ENCODE measurements at places on chromosomes 3 and 15.

GRCh38 chr3:58555203-58555602 lies 18.2 kb upstream of the ACOX2 start:
- no peak for DNase-seq

DNA sequence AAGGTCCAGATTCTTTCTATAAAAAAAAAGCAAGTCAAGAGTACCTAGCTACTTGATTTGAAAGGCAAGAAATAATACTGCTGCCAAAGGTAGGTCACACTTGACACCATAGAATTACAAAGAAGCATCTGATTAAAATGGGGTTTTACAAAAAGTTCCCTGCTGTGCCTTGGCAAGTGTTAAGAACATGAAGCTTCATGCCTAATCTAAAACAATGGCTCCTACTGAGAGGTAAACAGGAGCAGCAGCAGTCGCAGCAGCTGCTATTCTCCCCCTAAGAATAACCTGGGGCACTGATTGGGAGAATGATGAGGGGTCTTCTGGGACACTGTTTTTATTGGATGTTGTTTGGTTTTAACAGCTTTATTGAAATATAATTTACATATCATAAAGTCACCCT lies 14.1 kb downstream of the UBP1 start:
- peak; percentile 30 for DNase-seq

GRCh38 chr3:45417930-45418847 lies 29.8 kb downstream of the LARS2 start:
- DNase-seq = no peak

- DNase-seq = no peak
Measured at GRCh38 chr3:29026286-29026685, 254.6 kb upstream of the RBMS3 start.

- no peak for DNase-seq
Measured at GRCh38 chr3:110577854-110578253, 493.8 kb upstream of the NECTIN3 start.

DNA sequence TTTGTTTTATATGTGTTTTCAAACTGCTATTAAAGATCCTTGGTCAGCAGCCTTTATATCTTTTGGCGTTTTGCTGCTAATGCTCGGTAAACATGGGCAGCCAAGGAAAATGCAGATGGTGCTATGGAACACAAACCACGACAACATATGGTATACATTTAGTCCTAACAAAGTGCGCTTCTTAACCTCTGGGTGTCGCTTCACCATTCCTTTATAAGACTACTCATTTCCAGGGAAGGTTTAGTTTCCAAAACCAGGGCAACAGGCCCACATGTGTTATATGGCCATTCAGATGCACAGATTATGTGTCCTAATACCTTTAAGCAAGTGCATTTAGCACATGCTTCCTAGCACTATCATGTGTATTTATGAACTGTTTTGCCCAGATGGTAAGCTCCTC lies 14.7 kb downstream of the SHOX2 start:
- peak; percentile 63 for DNase-seq

- no peak for DNase-seq
Measured at GRCh38 chr3:20128358-20128757, 57.6 kb downstream of the SGO1 start.

DNA sequence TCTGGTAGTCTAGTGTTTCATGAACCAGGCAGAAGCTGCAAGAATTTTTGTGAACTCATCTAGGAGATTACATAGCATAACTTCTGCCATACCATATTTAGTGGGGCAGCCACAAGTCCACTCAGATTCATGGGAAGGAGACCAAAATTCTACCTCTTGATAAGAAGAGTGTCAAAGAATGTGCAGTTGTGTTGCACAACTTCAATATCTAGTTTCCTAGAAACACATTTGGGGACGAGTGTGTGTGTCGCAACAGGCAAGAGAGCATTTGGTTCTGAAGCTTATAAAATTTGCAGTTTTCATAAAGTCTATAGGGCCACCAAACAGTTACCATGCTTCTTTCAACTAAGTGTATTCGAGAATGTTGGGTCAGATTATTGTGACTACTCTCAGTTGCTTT lies 115.3 kb downstream of the KCNH8 start:
- DNase-seq = no peak

- no peak for DNase-seq
Measured at GRCh38 chr3:54957711-54958110, 29.9 kb upstream of the LRTM1 start.

DNA sequence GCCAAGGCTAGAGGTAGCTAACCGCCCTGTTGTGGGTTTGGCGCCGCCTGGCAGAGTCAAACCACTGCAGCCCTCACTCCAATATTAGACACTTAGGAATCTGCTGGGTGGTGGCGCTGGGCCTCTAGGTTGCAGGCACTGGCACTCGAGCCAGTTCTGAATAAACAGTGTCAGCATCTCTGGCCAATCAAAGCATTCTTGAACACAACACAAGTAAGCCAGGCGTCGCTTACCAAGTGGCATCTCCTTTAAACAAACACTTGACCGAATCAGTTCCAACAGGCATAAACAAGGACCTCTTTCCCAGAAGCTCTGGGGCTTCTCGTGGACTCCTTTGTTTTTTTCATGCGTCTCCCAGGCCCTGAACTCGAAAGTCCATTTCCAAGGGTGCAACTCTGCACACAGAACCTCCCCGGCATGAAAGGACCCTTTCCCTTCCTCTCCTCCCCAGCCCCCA lies 82.3 kb downstream of the LRIG1 start:
- no peak for DNase-seq

- no peak for DNase-seq
Measured at GRCh38 chr15:31230630-31231485, 95.8 kb upstream of the KLF13 start.

DNA sequence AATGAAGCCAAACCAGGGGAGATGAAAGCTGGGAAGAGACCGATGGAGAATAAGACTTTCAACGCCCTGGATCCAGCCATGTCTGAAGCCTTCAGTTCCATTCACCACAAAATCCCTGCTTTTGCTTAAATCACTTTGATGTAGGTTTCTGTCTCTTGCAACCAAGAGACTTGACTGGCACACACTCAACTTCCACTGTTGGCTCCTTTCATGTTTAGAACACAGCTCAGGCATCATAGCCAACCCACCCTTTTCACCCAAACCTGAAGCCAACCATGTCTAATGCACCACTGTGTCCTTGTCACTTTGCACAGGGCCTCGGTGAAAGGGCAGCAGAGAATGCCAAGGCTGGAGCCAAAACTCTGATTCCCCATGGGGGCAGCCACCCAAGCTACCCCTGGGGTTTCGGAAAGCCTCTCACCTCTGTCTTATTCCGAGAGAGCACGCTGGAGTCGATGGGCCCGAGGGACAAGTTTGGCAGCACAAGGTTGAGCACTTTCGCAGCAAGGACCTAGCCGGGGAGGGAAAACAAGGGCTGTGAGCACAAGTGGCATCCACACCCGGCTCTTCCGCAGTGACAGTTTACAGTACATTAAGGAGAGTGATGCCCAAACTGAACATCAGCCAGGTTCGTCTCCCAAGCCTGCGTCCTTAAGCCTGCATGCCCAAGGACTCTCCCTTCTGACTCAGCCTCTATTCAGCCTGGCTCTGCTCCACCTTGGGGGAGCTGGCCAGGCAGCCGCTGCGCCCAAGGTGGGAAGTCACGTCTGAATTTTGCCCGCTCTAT lies 37.6 kb downstream of the ABTB1 start:
- DNase-seq = no peak

- DNase-seq = peak; percentile 56
Measured at GRCh38 chr3:194364652-194365434, 4.7 kb downstream of the LRRC15 start.

DNA sequence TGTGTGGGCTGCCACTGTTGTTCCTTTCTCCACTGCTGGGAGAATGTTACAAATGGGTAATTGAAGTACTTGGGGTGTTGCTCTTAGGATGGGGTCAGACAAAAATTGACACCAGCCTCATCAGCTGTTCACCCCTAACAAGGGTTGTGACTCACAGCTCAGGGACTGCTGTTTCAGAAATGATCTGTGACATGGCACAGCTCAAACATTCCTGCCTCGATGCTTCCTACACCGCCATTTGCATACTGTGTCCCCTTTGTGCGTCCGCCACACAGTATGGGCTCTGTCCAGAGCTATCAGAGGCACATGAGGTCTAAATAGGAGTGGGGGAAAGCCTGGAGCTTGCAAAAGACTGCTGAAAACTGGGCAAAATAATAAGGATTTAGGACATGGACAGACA lies 43.9 kb downstream of the CCNL1 start:
- DNase-seq = no peak

Data from NCI-H2171 treated with DMSO at 0.1 percent for 48 hours (cell line).